ENCODE measurements at places on chromosomes 2 and 18. TPM values are rescaled to one million over a fixed set of nuclear protein-coding genes. Genes with fewer than 3 reads are reported as not detected.
A peak's percentile ranks its signal among the peaks of the same experiment; 100 is the strongest.

DNA sequence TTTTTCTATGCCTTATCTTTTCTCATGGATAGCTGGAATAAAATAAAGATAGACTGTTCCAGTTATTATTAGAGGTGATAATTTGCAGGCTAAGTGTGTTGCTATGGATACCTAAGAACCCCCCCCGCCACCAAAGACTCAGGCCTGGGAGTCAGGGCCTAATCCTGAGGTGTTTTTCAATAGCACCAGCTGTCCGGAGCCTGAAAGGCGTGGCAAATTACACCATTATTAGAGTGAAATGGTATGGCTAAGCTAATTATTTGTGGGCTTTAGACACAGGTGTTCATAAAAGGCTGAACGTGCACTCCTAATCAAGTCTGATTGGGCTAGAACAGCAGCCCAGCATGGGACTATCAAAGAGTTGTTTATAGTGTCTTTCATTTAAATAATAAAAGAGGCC, 293.2 kb upstream of the DCC start:
- DNase-seq, result no peak

- DNase-seq, result no peak
These were observed 140.9 kb upstream of the CRIM1 start for GRCh38 chr2:36214691-36215090.

- no peak for DNase-seq
These were observed 49.9 kb downstream of the TMEM17 start for GRCh38 chr2:62455957-62456692.

DNA sequence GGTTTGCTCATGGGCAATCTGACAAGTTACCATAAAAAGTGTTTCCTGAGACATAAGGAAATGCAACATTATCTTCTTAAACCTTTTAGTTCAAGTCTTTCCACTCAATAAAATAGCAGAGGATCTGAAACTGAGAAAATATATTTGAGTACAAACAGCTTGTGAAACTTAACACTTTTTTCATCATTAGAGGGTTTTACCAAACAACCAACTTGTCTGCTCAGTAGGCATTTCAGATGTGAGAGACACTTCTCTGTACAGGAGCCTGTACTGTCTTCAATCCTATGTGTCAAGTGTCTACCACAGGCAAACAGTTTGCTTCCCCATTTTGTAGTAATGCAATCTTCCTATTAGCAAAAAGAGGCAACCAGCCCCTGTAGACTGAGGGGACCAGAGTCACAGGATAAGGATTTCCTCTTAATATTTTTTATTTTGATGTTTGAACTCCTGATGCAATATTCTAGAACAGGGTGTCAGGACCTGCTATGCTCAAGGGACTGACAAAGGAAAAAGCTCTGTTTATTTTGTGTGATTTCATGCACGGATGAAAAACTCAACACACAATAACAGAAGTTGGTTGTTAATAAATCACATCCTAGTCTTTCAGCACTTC, 159.1 kb upstream of the LHCGR start:
- no peak for DNase-seq

- DNase-seq, result no peak
These were observed 138.3 kb downstream of the FMNL2 start for GRCh38 chr2:152473151-152473857.

GRCh38 chr2:187408926-187409325, 39.1 kb downstream of the CALCRL start:
- no peak for DNase-seq

DNA sequence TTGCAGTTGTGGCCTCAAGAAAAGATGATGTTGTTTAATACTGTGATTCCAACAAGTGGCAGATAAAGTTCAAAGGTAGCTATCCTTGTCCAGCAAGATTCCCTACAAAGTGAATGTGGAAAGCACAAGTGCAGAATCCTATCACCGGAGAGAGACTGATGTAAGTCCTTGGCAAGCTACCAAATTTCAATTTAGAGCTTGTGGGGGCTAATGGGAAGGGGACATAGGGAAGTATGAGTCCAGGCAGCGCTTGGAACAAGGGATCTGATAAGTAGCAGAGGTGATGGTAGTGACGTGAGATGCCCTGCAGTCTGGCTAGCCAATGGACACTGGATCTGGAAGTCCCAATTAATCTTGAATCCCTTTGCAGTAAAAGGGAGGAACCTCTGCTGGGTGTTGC, 165.2 kb upstream of the DTNA start:
- DNase-seq, result no peak

DNA sequence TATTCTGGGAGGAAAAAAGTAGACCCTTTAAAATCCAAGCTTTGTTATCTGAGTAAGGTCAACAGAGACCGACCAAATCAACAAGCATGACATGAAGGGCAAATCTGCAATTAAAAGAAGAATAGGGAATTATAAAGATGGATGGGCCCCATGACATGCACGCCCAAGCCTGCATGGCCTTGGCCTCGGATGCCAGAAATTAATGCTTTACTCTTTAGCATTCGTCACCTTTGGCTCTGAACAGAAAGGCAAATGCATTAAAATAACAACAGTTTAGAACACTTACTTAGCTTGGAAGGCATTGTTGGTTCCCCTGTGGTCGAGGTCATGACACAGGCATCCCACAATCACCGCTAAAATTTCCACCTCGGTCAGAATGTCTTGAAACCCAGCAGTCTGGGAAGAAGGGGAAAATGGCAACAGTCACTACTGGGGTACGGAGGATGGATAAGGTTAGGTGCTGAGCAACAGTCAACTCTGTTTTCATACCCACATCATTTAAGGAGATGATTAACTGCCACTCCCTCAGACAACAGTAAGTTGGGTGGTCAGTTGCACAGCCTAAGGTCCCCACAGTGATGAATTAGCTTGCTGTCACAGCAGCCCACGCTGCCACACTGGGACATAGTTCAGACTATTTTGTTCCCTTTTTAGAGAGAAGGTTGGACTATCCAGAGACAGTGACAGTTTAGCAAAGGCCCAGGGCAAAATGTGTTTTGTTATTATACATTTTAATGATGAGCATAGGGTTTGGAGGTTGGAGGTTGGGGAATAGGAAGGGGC, 319.1 kb downstream of the AGPS start:
- no peak for DNase-seq

DNA sequence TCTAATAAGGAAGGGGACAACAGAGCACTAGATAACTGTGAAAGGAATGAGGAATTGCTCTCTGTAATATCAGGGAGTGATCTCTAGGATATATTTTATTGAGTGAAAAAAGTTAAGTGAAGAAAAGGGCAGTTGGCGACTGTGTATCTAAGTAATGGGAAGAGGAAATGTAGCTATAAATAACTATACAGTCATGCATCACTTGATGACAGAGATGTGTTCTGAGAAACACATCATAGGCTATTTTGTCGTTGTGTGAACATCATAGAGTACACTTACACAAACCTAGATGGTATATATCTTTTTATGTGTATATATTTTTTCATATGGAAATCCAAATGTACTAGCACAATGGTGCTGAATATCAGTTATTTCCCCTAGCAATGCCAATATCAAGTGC, 329.3 kb downstream of the TXNL1 start:
- DNase-seq, result no peak

GRCh38 chr18:56637176-56637575, 1.2 kb downstream of the TXNL1 start:
- DNase-seq, result no peak

- DNase-seq, result no peak
These were observed 5.6 kb upstream of the LRATD1 start for GRCh38 chr2:14626873-14627272.

- no peak for DNase-seq
These were observed 89.3 kb downstream of the PDE11A start for GRCh38 chr2:177983183-177983788.

- no peak for DNase-seq
These were observed 52.6 kb upstream of the ATP5MC3 start for GRCh38 chr2:175234153-175234552.

- DNase-seq, result no peak
These were observed at the start of gene KCNF1 for GRCh38 chr2:10911291-10912075. Gene KCNF1 (plus strand): TSS chr2:10911934. CDS start chr2:10912427, 493 bp downstream.

DNA sequence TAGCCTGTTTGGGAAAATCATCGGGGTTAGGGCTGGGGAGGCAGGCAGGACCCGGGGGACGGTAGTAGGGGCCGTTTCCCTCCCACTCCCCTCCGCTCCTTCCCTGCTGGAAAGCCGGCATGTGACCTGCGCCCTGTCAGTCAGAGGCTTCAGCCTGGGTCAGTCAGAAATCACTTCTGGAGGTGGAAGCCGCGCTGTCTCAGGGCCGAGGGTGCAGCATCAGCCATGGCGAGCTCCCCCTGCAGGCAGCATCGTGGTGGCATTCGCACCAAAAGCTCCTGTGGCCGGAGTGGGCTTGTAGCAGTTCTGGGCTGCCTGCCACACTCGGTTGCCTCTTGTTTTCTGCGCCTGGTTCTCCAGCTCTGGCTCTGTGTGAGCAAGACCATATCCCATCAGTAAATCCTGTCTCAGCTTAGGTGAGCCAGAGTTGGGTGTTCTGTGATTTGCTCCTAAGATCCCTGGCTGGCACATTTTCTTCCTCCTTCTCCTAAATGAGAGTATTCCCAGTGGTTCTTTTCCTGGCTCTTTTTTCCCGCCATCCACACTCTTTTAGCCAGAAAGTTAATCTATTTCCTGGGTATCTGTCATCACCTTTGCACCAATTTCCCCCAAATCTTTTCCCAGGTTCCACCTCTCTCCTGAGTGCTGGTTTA, 123.9 kb upstream of the CD302 start:
- DNase-seq, result peak; percentile 52

DNA sequence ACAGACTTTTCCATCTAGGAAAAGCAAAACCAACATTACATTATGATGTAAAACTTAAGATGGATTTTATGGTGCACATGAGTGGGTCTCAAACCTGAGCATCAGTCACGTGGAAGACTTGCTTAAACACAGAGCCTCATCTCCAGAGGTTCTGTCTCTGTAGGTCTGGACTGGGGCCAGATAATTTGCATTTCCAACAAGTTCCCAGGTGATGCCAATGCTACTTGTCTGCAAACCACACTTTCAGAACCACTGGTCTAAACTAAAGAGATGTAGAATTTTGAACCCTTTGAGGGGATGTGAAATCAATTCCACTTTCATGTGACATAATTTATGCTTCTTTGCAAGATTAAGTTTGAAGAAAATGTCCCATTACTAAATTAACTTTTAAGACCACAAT, 522.8 kb downstream of the MBD2 start:
- DNase-seq, result no peak

DNA sequence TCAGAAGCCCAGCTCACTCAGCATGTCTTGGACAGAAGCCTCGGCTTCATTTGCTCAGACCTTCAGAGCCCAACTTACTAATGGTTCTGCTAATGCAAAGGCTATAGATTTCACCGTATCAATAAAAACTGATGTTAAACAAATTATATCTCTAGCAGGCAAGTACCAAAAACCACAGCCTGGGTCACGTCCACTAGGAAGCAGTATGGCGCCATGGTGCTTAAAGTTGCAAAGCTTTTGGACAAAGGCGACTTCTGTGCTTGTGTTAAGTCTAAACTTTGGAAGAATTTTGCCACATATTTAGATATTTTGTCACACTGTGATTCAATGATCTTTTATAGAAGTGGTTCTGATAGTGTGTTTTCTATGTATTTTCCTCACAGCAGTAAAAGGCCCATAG, 276.8 kb upstream of the PARD3B start:
- DNase-seq, result no peak

DNA sequence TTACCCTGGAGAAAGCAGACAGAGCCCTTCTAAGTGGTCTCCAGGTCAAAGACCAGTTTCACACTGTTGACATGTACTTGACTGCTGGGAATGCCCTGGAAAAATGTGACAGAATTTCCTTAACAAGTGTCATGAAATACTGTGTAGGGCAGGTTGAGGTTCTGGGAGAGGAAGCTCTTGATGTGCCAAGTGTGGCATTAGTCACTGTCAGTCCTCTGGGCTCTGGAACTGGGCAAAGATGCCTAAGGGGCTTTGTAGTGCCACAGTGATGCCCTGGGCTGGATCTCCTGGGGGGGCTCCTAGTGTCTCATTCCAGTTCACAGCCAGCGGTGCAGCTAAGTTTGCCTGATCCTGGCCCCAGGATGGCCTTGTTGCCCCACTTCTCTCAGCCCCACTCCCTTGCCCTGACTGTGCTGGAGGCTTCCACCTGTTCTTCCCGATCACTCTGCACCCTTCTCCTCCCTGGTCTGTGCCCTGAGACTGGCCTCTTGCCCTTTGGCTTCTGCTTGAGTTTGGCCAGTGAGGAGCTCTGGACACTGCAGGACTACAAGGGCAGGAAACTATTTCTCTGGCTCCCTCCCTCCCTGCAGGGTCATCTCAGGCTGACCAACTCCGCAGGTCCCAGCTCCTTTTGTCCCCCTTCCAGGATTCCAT, 27.0 kb upstream of the FAM124B start:
- no peak for DNase-seq

- peak; percentile 37 for DNase-seq
These were observed 1.4 kb downstream of the RNF138 start for GRCh38 chr18:32093102-32093511.

DNA sequence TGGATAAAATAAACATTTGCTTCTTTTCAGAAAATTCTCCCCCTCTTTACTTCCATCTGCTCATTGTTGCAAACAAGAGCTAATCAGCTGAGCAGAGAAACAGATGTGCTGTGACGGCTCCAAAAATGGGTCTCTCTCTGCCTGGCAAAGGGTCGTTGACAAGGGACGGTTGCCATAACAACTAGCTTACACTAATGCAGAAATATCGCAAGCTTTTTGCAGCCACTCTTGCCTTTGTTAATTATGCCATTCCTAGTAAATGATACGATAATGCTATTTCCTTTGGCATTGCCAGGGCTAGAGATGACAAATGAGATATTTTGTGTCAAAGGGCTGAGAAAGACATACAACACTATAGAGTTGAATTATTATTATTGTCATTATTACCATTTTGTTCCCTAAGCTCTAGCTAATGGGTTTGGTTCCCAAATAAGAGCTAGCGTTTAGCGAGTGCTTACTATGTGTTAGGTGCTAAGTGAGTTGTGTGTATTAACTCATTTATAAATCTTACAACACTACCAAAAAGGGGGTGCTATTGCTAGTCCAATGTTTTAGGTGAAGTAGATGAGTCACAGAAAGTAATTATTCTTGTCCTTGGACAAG, 46.8 kb downstream of the MYO3B start:
- no peak for DNase-seq

- no peak for DNase-seq
These were observed 678.8 kb downstream of the KCNJ3 start for GRCh38 chr2:155377266-155377680.

GRCh38 chr2:65370387-65371073, 61.9 kb downstream of the SPRED2 start:
- no peak for DNase-seq

WDPCP gene
- 5.2 TPM for total RNA-seq

GPR35 gene
- total RNA-seq, result 7.6 TPM

SPC25 gene
- total RNA-seq, result 17.9 TPM

MRO gene
- total RNA-seq, result not detected

CRACDL gene
- total RNA-seq, result 0.32 TPM

AGXT gene
- total RNA-seq, result not detected

RBM43 gene
- total RNA-seq, result 1.9 TPM

LBX2 gene
- 1.1 TPM for total RNA-seq

CABLES1 gene
- 3.2 TPM for total RNA-seq

XDH gene
- total RNA-seq, result not detected

HOXD1 gene
- not detected for total RNA-seq

MYCN gene
- total RNA-seq, result not detected

Measured in activated T-helper 1 cell treated with anti-CD3 and anti-CD28 coated beads, Interleukin-12 subunit alpha, Interleukin-12 subunit beta, Interleukin-2, Interleukin-4 antibody, amounts not matched to agents 30 ng/mL and 10 ng/mL and 1 ng/mL, durations not matched to agents 14 hours and 24 hours and 36 hours (primary cell).